ENCODE measurements at places on chromosomes 12 and 14.

- no peak for DNase-seq
These were observed 16.2 kb downstream of the KIF21A start for GRCh38 chr12:39426636-39427240.

DNA sequence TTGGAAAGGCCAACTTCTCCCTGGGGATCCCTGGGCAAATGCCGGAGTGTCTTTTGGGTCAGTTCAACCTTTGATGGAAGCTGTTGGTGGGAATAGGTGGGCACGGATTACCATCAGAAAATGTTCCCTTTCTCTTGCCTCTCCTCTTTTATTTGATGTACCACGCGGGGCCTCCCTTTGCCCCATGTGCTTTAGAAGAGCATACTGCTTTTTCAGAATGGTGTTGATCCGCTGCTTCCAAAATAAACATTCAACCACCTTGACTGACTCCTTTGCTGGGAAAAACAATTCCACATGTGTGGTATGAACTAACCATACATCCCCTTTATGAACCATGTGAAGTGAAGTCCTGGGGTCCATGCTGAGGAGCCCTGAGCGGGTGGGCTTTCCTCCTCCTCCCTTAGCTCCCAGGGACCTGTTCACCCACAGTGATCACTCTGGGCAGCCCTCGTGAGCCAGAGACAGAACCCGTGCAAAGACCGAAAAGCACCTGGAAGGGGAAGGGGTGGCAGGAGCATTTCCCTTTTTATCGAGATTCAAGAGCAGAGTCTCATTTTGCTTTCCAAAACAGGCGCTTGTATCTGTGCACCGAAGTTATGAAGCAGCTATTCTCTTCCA is 44.2 kb upstream of the PRMT8 start:
- DNase-seq: no peak

- DNase-seq: no peak
These were observed 58.6 kb downstream of the ANKRD9 start for GRCh38 chr14:102451064-102451352.

DNA sequence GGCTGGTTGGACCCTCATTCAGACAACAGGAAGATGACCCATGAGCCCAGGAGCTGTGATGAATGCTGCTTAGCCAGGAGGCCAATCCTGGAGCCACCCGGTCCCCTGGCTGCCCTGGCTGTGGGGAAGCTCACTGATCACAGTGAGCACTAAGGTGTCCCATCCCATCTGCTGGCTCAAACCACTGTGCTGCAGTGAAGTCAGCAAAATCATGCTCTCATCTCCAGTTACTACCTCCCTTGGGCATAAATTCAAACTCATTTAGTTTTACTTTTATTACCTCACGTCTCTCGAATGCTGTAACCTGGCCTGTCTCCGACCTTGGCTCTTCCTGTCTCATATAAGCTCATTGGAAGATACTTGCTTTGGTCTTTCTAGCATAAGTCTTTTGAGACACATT is 112.4 kb downstream of the APAF1 start:
- no peak for DNase-seq

DNA sequence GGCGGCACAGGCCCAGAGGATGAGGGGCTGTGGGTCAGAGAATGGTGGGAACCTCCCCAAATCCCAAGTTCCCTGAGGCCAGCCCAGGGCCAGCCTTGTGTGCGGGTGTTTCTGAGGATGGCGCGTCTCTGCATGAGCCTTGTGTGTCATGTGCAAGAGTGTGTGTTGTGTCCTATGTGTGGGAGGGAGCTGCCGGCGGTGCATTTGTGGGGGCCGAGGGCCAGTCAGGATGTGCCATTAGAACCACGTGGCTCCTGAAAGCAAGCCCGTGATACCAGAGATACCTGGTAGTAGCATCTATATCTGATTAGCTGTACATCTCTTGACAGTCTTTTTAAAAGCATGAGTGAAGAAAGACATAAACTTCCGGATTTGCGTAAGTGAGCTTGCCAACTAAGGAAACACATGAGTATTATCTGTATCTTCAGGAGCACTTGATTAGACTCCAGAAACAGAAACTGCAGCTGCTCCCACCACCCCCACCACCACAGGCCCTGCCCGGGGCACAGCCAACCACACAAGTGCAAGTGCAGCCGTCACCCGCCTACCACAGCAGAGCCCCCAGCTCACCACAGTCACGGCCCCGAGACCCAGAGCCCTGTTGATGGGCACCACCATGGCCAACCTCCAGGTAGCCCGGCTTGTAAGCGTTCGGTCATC is 19.2 kb downstream of the DDX51 start:
- DNase-seq: no peak

Measured in T-helper 17 cell (primary cell).